M059J (cell line): ENCODE measurements at places on chromosomes 1 and 21.

DNA sequence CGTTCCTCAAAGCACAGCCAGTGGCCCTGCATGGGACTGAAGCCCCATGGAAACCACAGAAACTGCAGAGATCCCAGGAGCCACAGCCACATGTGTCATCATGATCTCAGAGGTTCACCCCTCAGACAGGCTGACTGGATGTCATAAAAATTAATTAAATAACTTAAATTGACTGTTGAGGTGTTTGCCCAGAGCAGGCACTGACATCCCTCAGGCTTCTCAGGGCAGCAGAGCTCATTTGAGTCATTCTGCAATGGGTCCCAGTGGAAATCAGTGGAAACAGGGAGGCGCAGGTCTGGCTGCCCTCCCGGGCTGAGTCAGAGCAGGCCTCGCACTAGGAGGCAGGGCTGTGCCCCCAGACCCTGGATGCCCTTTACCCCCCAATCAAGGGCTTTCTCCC, 135.1 kb downstream of the CDC7 start:
- DNase-seq, result peak; percentile 53

- peak; percentile 87 for DNase-seq
Observed at GRCh38 chr1:30822966-30823581, 65.5 kb upstream of the LAPTM5 start.

GRCh38 chr21:36835383-36835795, 131.1 kb downstream of the HLCS start:
- peak; percentile 24 for DNase-seq

GRCh38 chr21:42550817-42551216, 37.2 kb downstream of the SLC37A1 start:
- DNase-seq, result no peak
